ENCODE measurements at places on chromosomes 3 and 15.

- DNase-seq = no peak
These were observed 466.1 kb upstream of the PPP2R3A start for GRCh38 chr3:135499426-135499825.

GRCh38 chr3:139113231-139113992 is 68.7 kb upstream of the PRR23C start:
- DNase-seq = peak; percentile 24

DNA sequence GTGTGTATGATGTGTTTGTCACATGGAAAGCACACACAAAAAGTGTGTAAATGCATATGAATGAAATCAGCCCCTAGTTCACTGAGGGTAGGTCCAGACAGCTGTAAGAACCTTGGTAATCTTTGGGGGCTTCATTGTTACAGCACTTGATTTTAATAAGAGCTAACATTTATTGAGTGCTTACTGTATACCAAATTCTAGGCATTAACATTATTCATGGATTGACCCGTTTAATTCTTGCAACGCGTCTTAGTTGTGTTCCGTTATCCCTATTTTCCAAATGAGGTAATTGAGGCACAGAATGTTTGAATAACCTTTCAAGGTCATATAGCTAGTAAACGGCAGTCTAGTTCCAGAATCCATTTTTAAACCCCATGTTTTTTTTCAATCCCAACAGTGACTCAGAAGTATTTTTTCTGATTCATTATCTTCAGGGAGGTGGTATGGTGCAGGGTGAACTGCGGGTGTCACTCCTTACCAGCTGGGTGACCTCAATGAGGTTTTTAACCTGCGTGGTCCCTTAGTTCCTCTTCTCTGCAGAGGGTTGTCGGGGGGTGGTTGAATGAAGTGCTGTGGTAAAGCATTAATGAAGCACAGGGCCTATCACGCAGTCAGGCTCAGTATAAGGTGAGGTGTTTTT is 14.2 kb downstream of the RAB8B start:
- no peak for DNase-seq

GRCh38 chr3:114553949-114554593 is 260.2 kb downstream of the TIGIT start:
- no peak for DNase-seq

GRCh38 chr15:95663156-95664100 is 667.1 kb upstream of the NR2F2 start:
- no peak for DNase-seq

GRCh38 chr3:171465763-171466162 is 5.6 kb upstream of the TNIK start:
- no peak for DNase-seq

GRCh38 chr15:51038162-51038973 is 56.3 kb downstream of the TNFAIP8L3 start:
- DNase-seq = peak; percentile 33

DNA sequence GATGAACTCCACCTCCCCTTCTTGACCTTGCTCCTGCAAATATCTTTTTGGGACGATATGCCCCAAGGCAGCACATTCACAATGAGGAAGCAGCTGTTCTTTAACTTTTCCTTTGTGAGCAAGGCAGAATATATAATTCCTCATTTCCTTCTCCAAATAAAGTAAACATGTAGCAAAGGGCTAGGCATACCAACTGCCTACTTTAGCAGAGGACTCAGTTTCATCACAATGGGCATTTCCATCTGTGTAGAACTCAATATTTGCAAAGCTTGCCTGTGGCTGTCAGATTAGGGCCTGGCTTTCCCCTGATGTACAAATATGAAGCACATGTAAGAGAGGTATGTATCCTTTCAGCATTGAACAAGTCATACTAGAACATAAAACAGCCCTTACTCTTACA is 366.9 kb downstream of the RSL24D1 start:
- DNase-seq = no peak

DNA sequence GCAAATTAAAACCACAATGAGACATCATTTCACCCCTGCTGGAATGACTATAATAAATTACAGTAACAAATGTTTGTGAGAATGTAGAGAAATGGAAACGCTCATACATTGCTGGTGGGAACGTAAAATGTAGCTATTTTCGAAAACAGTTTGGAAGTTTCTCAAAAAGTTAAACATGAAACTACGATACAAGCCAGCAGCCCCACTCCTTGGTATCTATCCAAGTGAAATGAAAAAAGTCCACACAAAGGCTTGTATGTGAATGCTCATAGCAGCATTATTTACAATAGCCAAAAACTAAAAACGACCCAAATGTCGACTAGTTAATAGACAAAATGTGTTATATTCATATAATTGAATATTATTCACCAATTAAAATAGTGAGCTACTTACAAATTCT is 22.9 kb upstream of the CFAP20DC start:
- DNase-seq = no peak

DNA sequence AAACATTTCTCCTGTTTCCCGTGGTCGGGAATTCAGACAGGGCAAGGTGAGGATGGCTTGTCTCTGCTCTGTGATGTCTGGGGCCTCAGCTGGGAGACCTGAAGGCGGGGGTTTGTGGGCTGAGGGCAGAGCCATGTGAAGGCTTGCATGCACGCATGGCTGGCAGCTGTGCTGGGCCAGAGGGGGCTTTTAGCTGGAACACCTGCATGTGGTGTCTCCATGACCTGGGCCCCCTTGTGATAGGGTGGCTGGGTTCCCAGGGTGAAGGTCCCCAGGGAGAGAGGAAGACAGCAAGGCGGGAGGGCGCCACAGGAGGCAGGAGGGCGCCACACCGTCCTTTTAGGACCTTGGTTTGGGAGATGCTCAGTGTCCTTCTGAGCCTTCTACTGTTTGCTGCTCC is 101.6 kb upstream of the PRR23E start:
- no peak for DNase-seq

DNA sequence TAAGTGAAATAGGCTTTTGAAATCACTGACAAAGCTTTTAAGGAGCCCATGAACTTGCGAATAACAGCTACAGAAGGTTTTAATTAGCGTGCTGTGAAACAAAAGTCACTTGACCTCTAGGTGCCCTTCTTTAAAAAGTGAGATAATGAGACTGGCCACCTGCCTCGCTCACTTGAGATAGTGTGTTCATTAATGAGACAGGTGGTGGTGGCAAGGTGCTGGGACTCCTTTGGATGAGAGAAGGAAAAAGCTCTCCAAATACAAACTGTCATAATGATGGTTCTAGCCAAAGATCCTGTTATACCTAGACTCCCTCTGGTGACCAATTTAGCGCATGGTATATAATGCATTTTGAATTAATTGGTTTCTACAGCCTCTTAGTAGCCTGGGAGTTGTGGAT is 22.7 kb upstream of the IREB2 start:
- DNase-seq = peak; percentile 99

DNA sequence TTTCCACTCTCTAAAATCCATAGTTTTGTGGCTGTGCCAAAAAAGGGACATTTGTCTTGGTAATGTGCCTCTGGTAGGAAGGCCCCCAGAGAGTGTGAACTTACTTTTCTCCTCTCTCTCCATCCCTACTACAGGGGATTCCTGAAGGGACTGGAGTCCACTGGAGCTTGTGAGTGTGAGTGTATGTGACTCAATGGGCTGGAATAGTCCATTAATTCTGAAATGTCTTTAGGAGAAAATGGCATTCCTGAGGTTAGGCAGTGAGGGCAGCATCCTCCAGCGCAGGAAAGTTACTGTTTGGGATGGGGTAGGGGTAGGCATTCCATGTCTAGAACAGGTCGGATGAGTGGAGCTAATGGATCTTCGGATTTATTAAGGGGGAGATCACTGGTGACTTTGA is 59.8 kb upstream of the CACNA2D3 start:
- DNase-seq = no peak
